ENCODE measurements at places on chromosomes 4 and X.

- no peak for DNase-seq
Measured at GRCh38 chr4:152106781-152107321, 346.0 kb upstream of the GATB start.

DNA sequence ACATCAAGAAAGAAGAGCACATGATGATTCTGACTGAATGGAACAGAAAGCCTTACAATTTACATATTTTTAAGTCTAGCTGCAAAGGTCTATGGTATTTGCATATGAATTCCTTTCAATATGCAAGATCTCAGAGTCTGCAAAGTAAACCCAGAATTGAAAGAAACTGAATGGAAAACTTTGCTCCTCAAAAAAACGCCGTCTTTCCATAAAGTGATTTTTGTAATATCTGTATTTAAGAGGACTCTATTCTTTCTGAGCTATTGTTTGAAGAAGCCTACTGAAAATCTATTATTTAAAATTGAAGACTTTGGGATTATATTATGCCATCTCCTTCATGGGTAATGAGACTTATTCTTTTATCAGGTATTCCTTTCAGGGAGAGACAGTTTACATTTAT lies 1894.4 kb downstream of the STIM2 start:
- no peak for DNase-seq

GRCh38 chr4:3318561-3319021 lies 25.8 kb downstream of the RGS12 start:
- no peak for DNase-seq

- DNase-seq, result no peak
Measured at GRCh38 chr4:10063544-10064300, 42.4 kb upstream of the SLC2A9 start.

GRCh38 chr4:88737307-88737941 lies 39.8 kb upstream of the NAP1L5 start:
- no peak for DNase-seq

DNA sequence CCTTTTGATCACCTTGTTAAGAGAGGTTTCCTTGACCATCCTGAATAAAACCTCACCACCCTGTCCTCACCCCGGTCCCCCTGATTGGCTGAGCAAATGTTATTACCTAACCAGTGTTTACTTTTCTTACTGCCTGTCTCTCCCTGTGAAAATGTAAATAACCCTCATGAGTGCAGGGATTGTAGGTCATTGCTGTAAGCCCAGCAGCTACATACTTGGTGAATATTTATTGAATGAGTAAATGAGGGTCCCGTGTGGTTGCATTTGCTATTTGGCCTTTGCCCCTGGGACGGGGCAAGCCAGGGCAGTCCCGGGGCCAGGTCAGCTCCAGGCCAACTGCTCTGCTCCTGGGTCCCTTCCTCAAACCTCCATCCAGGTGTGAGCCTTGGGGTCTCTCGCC lies 55.5 kb upstream of the CLCN4 start:
- no peak for DNase-seq

GRCh38 chr4:111595456-111595855 lies 549.8 kb upstream of the FAM241A start:
- DNase-seq, result no peak

DNA sequence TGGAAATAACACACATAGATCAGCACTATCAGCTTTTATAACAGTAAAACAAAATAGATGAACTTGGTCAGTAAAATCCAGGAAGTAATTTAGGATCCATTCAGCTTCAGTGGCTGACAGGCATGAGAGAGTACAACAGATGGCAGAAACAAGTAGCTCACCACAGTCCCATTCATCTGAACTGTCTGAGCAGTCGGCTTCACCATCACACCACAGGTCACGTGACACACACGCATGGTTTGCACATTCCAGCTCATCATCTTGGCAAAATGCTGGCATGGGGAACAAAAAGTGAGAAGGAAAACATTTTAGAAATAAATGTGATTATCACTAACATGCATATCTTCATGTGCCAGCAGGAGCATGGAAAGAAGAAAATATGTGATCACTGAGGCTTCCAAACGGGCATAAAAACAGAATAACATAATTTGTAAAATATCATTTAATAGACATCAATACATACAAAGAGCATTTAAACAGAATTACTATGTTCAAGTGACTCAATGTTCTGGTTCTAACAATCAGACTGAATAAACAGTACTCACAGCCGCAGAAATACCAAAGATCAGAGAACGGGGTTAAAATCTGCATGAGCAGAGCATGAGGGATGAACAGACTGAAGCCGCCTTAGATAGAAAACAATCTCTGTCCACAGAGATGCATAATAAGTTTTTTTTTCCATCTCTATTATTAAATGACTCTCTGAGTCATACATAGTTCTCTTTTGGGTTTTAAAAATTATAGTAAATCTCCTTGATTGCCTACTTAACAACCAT lies 158.1 kb downstream of the ATP10D start:
- DNase-seq, result no peak

DNA sequence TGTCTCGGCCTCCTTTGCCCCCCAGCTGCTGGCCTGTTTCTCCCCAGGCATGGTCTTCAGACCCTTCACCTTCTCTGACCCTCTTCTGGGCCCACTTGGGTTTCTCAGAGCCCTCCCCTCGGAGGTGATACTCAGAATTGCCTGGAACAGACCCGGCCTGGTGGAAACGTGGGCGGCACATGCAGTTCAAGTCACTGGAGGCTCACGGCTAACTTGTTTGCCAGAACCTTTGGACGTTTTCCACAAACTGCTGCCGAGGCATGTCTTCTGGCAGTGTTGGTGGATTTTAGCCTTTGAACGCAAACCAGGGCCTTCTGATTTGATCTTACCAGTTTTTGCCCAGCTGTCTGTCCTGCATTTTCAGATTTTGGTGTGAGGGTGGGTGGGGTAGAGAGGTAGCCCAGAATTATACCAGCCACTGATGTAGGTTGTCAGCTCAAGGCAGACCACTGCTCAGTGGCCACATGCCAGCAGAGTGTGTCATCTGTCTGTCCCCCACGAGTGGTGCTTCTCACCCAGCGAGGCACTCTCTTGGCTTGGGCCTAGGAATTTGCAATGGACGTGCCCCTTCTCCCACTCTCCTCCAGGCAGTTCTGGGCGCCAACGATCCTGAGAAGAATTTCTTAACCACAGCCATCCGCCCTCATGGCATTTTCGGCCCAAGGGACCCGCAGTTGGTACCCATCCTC lies 32.5 kb upstream of the ZNF185 start:
- DNase-seq, result no peak

DNA sequence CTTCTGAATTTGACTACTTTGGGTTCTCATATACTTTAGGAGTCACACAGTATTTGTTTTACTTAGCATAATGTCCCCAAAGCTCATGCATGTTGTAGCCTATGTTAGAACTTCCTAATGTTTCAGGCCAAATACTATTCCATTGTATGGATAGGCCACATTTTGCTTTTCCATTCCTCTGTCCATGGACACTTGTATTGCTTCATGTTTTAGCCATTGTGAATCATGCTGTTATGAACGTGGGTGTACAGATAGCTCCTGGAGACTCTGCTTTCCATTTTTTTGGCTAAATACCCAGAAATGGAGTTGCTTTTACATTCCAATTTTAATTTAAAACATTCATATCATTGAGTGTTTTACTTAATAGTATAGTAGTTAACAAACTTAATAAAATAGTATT lies 54.5 kb downstream of the HTT start:
- no peak for DNase-seq
